HFFc6 (cell line): ENCODE measurements at places on chromosomes 6 and 20.
A peak's percentile ranks its signal among the peaks of the same experiment; 100 is the strongest.

DNA sequence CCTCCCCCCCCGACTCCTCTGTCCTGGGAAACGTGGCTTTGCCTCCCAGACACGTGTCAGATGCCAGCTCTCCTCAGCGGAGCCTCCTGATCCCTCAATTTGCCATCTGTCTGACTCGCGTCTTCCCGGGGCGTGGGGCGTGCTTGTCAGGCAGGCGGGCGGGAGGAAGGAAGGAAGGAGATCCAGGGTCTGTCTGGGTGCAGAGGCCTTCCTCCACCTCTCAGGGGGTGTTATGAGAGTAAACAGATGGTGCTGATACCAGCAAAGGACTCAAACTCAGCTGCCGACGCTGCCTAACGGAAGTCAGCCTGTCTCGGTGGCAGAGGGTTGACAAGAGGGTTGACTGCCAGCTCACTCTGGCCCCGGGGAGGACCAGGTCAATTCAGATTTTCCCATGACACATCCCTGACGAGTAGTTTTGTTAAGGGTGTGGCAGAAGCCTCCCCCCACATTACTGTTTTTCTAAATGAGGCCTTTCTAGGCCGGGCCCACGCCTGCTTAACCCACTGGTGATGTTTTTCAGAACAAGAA lies 17.0 kb downstream of the UQCC2 start:
- DNase-seq, result peak; percentile 73

DNA sequence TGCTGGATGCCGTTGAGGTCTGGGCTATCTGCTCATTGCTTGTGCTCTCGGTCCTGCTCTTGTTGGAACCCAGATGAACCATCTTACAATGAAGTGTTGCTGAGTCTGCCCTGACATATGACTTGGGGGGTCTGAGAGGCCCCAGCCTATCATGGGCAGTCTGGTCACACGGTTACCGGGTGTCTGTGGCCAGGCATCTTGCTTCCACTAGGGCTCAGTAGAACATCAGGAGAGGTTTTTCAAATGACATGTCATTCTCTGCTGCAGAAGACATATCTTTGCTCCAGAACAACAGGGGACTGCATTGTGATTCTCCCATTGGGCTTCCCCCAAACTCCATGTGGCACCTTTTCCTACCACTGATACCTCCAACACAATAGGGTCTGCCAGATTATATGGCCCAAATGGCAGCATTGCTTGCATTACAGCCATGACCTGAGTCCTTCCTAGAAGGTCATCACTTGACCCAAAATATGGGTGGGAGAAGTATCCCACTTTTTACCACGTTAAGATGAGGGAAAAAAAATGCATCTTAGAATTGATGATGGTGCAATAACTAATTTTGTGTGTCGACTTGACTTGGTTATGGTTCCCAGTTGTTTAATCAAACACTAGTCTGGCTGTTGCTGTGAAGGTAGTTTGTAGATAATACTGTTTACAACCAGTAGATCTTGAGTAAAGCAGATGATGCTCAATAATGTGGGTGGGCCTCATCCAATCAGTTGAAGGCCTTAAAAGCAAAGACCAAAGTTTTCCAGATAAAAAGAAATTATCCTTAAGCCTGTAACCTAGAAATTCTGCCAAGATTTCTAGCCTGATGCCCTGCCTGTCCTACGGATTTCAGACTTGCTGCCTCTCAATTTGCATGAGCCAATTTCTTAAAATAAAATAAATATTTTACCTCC lies 241.0 kb downstream of the QKI start:
- DNase-seq, result no peak

DNA sequence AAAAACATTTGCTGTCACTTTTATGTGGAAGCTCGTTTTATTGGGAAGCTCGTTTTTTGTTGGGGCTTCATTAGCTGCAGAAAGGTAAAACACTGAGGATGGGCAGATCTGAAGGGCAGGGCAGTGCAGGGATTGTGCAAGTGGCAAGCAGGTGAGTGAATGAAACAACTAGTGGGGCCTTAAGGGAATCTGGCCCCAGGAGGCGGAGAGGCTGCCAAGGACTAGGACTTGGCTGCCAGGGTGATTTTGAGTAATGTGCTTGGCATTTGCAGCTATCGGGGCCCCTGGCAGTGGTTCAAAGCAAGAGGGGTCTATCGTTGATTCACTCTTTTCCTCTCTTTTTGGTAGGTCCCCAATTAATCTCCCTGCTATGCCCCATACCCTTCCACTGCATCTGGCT lies 11.5 kb downstream of the IL22RA2 start:
- DNase-seq, result no peak

DNA sequence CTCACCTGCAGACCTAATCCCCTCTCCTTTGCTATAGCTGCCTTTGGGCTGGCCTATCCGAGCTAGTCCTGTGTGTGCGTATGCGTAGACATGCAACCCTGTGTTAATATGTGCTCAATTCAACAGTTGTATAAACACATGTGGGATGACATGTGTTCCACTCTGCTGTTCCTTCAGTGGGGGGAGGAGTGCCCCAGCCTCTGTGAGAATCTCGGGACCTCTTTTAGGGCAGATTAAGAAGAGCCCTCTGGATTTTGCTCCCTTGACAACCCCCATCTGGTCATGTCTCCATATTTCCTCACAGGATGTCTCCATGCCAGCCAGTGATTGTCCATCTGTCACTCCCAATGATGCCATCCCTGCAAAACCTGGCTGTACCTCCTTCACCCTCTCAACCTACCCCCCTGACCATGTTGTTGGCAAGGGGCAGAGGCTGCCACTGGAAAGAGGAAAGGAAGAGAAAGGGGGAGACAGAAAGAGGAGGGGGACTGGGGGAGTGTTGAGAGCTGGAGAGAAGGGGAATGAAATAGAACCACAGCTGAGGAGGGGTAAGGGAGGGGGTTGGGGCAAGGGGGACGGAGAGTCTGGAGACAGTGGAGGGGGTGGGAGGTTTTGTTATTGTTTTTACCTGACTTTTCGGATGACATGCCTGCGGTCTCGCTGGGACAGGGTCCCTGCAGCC lies 417 bp downstream of the PRRT1 start:
- no peak for DNase-seq

DNA sequence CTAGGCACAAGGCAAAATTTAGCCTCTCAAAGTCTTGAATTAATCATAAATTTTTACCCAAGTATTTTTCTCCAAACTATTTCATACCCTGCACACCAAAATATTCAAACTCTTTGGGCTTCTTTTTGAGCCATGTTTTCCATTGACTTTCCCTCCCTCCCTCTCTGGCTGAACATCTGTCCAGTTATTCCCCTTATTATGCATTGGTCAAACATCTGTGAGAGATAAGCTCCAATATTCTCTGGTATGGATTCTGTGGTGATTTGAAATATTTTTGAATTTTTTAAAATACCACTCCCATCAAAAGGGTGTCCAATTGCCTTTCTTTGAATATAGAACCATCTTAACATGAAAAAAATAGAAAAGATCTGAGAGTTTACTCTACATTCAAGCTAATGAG lies 244.2 kb downstream of the RFPL4B start:
- DNase-seq, result no peak

- no peak for DNase-seq
These were observed 81.7 kb upstream of the FRMD1 start for GRCh38 chr6:168160506-168161370.

DNA sequence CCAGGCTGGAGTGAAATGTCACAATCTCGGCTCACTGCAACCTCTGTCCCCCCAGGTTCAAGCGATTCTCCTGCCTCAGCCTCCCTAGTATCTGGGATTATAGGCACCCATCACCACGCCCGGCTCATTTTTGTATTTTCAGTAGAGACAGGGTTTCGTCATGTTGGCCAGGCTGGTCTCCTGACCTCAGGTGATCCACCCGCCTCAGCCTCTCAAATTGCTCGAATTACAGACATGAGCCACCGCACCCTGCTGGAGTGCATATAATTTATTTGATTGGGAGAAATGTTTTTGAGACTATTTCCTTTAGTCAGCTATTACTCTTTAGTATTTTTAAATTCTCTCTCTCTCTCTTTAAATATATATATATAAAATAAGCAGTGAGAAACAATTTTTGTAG lies 29.8 kb downstream of the FAM83B start:
- no peak for DNase-seq

DNA sequence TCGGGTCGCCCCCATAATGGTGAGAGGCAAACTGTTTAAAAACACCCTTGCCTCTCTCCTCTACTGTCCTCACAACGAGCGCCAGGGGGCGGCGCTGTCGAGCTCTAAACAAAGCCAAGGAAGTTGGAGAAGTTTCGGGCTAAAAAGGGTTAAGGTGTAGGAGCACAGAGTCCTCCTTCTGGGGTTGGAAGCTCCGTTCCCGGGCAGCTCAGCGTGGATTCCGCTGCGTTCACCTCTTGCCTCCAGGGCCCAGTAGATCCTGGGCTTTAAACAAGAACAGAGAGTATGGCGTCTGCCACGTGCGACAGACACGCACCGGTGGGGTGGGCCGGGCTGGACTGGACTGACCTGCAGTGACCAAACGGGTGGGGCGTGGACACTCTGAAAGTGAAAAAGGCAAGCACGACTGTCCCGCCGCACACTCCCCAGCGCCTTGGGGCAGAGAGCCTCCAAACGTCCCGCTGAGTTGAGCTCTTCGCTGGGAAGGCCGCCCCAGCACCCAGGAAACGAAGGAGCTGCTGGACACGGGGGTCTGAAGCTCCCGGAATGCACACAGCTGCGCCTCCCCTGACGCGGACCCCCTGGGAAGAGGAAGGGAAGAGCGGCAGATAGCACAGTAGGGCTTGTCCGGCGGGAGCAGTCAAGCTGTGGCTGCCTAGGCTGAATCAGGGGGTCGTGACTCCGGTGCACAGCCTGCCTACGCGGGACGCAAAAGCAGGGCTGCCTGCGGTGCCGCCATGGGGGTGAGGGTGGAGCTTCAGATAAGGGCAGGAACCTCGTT lies 1.6 kb upstream of the THBD start:
- peak; percentile 35 for DNase-seq

GRCh38 chr20:57027777-57028176 lies 238.7 kb downstream of the BMP7 start:
- DNase-seq, result no peak

DNA sequence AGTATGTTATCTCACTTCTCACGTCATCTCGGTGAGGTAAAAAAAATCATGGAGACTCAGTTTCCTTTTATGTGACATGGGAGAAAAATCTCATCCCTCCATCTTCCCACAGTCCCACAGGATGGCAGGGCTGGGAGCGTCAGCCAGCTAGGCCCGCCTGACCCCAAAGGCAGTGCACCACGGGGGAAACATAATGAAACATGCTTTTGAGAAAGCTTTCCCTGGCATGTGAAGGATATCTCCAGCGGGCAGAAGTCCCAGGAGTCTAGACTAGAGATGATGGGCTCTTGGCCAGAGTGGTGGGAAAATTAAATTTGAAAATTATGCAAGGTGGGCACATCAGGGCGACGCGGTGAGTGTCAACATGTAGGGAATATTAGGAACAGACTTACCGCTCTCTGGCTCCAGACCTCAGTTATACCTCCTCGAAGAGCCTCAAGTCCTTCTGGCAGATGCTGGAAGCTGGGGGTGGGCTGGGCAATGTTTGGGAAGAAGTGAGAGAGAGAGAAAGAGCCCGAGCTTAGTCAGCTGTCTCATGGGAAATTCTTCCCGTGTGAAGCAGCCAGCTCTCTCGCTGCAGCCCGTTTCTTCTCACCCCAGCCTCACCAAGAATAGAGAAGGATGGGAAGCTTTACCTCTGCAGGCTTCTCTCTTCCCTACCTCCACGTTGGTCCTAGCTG lies 52.3 kb downstream of the MOCS1 start:
- DNase-seq, result peak; percentile 52

- DNase-seq, result no peak
These were observed 21.5 kb upstream of the MRGBP start for GRCh38 chr20:62774762-62775161.

DNA sequence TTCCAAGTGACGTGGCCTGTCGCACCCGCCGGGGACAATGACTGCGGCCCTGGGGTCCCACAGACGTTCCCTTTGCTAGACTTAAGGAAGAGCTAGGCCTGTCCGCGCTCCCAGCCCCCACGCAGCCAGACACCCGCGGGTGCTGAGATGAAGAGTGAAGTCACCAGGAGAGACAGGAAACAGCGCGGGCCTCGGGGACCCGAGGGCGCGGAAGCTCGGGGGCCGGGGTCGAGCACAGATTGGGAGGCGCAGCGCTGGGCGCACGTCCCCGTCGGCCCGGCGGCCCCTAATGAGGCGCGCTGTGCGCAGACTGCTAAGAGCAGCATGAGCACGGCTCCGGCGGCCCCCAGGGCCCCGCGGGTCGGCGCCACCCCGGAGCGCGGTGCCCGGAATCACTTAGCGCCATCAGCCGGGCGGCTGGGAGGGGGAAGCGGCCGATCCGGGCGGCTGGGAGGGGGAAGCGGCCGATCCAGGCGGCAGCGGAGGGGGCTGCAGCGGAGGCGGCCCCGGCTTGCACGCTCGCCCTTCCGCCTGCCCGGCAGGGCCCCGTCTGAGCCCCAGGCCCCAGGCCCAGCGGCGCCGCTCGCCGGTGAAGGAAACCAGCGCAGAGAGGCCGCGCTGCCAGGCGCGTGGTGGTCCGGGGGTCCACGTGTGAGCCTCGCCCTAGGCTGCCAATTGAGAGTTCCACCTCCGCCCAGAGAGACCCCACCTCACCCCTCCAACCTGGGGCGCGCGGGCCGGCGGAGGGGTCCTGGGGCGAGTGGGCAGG lies 8.3 kb upstream of the AVP start:
- DNase-seq, result no peak

- DNase-seq, result no peak
These were observed 866.5 kb downstream of the KIF16B start for GRCh38 chr20:15706719-15707118.

DNA sequence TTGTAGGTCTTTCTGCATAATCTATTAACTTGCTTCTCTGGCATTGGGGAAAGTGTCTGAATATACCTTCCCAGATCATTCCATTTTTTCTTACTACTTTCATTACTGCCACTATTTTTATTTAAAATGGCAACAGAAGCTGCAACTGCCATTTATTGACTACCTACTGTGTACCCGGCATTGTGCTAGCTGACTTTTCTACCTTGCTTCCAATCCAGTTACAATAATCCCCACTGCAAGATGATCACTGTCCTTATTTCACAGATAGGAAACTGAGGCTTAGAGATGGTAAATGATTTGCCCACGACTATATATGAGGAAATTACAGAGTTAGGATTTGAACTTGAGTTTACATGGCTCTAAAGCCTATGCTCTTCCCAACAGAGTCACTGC lies 129.0 kb downstream of the MAP3K7 start:
- no peak for DNase-seq

DNA sequence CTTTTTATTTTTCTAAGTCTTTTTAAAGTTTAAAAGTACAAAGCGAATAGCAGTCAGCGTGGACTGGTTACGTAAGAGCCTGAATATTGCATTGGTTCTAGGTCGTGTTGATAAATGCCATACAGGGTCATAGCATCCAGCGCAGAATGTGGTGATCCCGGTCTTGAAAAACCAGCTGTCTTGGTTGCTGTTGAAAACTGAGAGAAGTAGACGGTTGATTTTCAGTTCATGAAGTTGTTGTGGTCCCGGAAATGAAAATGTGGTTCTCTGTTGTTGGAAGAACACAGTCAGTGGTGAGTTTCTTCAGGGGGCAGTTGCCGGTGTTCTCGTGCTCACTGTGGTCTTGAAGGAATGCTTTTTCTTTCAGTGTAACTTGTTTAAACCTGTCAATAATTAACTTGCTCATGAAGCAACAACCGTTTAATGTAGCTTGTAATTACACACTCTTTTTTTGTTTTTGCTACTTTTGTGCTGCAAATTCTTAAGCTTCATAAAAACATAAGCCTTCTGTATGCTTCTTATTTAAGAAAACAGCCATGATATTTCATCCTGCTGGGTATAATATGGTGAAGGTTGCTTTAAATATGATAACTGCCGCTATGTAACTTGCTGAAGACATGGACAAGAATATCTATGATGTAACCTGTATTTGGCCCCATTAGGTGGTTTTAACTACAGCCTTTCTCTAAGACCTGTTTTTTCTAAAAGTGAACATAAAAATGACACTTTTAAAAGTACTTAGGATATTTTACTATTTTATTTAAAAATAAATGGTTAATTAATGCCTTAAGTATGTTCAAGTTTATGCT lies 64.8 kb upstream of the KIF25 start:
- no peak for DNase-seq
